Mesenteric fat pad (tissue), 1 donor: ENCODE measurements at places on chromosomes 5 and 9. TPM values are rescaled to one million over a fixed set of nuclear protein-coding genes. Genes with fewer than 3 reads are reported as not detected.

Gene SPATA9
- 3.5 TPM for total RNA-seq

Gene PCDHGA4
- 4.7 TPM for total RNA-seq

Gene EGFL7
- 155 TPM for total RNA-seq

Gene FCHSD1
- total RNA-seq, result 11.5 TPM

Gene SLC25A2
- total RNA-seq, result 0.61 TPM

Gene SLC12A7
- 39.4 TPM for total RNA-seq

Gene SUSD3
- 2.0 TPM for total RNA-seq

Gene PCA3
- total RNA-seq, result not detected

Gene SAXO1
- total RNA-seq, result not detected
